Astrocyte of the spinal cord (primary cell): ENCODE measurements at places on chromosomes 16 and 17.

GRCh38 chr17:18017958-18018357, 21.0 kb downstream of the ATPAF2 start:
- DNase-seq, result peak; percentile 33

- no peak for DNase-seq
These were observed 553.2 kb downstream of the MAF start for GRCh38 chr16:79047337-79047736.

GRCh38 chr17:27226611-27227230, 67.2 kb upstream of the WSB1 start:
- peak; percentile 64 for DNase-seq

- no peak for DNase-seq
These were observed 1111.8 kb upstream of the EEF2KMT start for GRCh38 chr16:6209355-6209930.

DNA sequence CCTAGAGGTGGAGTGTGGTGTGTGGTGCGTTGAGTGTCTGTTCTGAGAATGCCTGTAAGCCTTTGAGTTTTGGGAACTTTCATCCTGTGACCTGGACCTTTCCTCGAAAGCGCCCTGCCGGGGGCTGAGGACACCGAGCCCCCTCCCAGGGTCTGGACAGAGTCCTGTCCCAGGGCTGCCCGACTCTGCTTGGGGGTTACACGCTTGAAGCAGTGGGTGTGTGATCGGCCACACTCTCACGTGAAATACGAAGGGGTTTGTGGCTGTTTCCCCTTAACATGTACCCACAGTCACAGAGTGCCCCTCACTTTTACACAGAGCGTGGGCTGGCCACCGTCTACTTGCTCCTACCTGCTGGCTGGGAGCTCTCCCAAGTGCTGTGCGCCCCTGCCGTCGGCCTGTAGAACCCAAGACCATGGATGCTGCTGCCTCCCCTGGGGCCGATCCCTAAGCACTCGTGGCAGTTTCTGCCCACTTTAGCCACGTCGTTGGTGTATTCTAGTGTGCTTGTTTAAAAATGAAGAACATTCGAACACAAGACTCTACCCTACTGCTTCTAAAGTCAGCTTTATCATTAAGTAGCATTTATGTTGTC, 6.8 kb downstream of the ZNF750 start:
- no peak for DNase-seq

GRCh38 chr16:79288066-79288465, 312.5 kb downstream of the MAF start:
- no peak for DNase-seq

DNA sequence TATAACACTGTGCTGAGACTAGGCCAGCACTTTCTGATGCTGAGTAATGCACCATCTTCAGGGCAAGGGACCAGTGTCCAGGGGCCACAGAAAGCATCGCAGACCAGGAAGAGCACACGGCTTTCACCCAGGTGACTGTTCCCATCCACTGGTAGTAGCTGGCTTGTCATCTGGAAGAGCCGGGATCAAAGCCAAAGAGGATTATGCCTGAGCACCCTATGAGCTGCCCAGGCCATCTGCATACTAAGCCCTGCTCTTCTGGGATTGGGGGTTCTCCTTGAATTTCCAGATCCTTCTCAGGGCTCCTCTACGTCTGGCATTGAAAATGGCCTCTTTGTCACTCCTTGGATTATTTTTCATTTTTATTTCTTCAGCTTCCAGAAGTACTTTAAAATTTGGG, 140.7 kb downstream of the IRX3 start:
- DNase-seq, result no peak

DNA sequence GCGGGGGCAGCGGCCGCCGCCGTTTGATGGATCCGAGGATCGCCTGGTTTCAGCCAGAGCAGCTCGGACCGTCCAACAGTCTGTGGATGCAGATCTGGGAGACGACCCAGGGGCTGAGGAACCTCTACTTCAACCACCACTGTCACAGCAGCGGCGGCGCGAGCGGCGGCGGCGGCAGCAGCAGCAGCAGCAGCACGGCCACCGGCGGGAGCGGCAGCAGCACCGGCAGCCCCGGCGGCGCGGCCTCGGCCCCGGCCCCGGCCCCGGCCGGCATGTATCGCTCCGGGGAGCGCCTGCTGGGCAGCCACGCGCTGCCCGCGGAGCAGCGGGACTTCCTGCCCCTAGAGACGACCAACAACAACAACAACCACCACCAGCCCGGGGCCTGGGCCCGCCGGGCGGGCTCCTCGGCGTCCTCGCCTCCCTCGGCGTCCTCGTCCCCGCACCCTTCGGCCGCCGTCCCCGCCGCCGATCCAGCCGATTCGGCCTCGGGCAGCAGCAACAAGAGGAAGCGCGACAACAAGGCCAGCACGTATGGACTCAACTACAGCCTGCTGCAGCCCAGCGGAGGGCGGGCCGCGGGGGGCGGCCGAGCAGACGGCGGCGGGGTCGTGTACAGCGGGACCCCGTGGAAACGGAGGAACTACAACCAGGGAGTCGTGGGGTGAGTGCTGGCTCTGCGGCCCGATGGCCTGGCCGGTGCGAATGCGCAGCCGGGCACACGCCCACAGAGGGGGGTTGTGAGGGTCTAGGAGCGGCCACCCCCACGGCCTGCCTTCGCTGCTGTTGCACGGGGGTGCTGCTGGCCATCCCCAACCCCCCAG, 702 bp downstream of the TENT4B start:
- DNase-seq, result no peak

GRCh38 chr17:1574697-1575471, 12.3 kb upstream of the PITPNA start:
- no peak for DNase-seq

GRCh38 chr16:78686601-78687000, 587.1 kb downstream of the WWOX start:
- no peak for DNase-seq

DNA sequence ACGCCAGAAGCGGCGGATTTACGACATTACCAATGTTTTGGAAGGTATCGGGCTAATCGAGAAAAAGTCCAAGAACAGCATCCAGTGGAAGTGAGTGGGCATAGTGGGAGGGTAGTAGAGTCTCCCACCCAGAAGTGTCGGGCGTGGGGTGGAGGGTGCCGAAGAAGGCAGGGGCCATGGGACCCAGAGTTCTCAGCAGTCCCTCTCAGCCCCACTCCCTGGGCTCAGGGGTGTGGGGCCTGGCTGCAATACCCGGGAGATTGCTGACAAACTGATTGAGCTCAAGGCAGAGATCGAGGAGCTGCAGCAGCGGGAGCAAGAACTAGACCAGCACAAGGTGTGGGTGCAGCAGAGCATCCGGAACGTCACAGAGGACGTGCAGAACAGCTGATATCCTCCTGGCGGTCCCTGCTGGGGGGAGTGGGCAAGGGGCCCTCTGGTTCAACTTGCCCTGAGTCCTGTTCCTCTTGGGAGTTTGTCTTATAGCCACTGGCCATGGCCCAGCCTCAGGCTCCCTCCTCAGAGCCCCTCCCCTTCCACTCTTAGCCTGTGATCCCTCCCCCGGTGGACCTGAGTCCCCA, 916 bp downstream of the E2F4 start:
- no peak for DNase-seq

DNA sequence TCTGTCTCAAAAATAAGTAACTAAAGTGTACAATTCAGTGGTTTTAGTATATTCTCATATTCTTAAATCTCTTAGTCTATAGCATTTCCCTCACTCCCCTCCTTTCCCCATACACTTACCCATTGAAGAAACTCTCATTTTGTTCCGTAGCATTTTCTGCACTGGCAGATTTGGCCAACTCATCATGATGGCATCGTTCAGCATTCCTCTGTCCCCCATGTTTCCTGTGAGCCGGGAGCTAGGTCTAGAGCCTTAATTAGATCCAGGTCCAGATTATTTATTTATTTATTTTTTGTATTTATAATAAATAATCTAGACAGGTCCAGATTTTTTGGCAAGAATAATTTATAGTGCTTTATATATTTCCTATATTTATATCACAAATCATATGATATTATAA, 31.0 kb downstream of the HEATR3 start:
- peak; percentile 53 for DNase-seq

- peak; percentile 2 for DNase-seq
These were observed 45.8 kb upstream of the GAS7 start for GRCh38 chr17:10243883-10244844.

DNA sequence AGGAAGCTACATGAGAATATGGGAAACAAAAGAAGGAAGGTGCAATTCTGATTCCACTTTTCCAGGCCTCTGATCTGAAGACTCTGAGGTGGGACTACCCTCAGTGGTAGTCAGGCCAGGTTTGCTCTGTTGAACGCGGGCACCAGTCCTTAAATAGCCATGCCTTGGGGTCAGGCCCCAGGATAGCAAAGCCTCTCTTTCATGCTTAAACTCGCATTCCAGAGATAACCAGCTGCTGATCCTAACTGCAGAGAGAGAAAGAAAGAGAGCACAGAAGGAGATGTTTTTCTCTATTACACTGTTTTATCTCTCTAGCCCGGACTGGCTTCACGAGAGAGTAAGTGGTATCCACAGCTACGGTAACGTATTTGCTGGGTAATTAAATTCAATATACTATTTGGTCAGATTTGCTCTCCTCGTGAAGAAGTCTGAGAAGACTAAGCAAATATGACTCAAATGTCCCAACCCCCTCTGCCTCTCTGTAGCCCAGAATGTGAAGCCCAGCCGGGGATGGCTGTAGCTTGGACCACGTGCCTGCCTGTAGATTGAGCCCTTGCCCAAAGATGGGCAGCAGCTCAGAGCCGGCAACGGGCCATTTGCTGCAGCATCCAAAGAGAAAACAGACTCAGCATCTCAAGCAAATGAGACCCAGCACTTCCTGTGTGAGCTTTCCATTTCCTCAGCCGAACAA, 122.2 kb downstream of the SMG6 start:
- peak; percentile 96 for DNase-seq

DNA sequence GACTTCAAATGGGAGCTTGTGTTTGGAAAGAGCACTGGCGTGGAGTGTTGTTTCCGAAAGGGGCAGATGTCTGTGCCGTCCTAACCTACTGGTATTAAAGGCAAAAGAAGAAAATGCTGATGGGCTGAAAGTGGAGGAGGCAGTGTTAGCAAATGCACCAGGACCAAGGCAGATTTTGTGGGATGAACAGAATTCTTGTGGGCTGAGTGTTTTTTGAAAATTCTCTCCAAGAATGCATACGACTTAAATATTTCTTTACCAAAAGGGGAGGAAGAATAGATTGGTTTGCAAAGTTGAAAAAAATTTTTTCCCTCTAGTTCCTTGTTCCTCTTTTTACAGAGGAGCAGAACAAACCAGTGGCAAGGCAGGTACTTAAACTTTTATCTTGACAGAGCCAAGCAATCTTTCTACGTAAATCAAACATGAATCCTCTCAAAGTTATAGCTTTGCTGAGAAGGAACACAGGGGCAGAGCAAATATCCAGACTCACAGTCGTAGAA, 16.8 kb downstream of the MARCHF10 start:
- DNase-seq, result peak; percentile 95

DNA sequence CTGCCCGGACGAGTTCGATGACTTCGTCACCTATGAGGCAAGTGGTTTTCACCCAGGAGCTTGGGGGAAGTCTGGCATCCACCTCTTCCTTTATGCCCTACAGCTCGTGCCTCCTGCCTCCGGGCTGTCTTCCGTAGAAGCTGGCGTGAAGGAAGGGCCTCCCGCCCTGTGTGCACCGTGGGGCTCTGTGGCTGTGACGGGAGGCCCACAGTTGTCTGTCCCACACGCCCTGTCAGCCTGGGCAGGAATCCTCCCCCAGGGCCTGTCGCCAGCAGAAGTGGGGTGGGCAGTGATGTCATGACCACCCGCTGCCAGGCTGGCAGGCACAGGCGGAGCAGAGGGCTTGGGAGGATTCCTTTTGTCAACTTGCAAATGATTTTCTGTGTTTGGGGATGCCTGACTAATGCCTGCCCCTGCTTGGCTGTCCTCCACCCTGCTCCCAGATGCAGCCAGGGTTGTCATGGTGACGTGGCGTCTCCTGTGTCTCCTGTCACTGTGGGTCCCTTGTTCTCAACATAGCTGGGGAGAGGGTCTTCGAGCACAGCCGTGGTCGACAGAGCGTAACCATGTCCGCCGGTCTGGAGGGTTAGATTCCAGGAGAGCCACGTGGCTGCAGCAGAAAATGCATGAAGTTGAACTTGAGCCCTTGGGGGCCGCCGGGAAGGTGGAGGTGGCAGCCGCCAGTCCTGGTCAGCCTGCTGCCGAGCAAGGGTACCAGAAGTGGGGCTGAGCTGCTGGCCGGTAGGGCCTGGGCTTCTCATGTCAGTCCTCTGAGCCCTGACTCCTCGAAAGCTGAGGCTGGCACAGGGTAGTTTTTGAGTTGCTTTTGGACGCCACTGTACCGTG, 46.1 kb downstream of the RAB11FIP3 start:
- DNase-seq, result peak; percentile 63

DNA sequence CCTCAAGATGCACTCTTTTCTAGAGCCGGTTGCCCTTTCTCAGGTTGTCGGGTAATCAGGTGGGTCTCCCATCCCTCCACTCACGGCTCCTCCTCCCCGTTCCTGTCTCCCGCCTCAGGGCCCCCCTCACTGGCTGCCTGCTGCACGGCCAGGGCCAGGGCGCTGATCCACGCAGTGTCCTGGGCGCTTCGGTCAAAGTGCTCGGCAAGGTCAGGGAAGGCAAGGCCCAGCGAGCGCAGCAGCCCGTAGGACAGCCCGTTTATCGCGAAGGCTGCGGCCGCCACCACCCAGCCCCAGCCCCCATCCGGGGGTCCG, 753 bp downstream of the SLC16A11 start:
- no peak for DNase-seq

- peak; percentile 68 for DNase-seq
These were observed 7.0 kb upstream of the MAF start for GRCh38 chr16:79607587-79607986.

- no peak for DNase-seq
These were observed 30.1 kb downstream of the SOCS1 start for GRCh38 chr16:11225677-11226549.

GRCh38 chr17:71461498-71462169, 659.2 kb upstream of the SOX9 start:
- DNase-seq, result no peak

DNA sequence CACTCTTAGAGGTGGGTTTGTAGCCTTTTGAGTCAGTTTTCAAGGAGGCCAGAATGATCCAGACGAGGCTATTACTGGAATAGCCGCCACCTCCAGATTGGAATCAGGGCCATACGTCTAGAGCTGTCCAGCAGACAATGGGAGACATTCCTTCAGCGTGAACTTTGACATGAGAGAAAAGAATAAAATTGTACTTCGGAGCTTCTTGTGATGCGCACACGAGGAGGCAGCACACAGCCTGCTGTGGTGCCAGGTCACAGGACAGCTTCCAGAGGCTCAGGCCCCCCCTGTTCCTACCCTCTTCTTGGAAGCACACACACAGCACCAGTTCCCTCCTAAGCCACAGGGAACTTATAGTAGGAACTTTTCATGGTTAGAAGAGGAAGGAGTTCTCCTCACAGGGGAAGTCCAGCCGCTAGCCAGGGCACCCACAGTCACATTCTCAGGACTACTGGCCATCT, 81.0 kb downstream of the VPS53 start:
- peak; percentile 87 for DNase-seq
